ENCODE measurements at places on chromosomes 6 and 20. TPM values are rescaled to one million over a fixed set of nuclear protein-coding genes. Genes with fewer than 3 reads are reported as not detected.

DNA sequence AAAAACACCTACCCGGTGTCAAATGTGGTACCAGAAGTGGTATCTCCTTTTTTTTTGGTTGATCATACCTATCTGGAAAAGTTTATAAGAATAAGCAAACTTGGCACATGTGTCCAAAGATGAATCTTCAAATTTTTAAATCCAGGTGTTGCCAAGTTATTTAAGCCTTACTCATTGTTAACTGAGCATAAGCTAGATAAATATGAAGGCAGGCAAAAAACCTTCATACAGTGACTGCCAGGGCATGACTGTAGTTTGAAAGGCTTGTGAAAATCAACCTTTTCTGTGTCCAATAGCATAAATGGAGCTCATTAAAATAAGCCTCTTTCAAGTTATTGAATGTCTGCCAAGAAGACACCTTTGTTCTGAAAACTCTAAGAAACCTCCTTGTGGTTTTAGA, 699.2 kb downstream of the DOK5 start:
- DNase-seq, result no peak

Gene DYNLRB1
- total RNA-seq, result 65.9 TPM

DNA sequence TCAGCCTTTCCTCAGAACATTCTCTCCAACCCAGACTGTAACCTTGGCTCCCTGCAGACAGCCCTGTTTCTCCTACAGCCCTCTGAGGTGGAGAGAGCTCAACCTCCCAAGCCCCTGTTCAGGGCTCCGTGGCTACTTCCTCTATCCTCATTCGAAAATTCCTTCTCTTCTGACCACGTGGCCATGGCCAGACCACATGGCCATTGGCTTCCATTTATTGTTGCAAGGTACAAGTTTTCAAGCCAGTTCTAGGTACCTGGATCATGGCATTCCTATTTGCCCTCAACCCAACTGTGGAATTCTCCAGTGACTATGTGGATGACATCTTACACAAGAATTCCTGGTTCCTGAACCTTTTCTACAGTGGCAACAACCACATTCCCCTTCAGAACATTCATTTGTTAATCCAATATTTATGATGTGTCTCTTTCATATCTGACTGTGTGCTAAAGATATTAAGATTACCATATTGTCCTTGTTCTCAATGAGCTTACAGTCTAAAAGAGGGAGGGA, 161.9 kb downstream of the GMPR start:
- no peak for DNase-seq

DNA sequence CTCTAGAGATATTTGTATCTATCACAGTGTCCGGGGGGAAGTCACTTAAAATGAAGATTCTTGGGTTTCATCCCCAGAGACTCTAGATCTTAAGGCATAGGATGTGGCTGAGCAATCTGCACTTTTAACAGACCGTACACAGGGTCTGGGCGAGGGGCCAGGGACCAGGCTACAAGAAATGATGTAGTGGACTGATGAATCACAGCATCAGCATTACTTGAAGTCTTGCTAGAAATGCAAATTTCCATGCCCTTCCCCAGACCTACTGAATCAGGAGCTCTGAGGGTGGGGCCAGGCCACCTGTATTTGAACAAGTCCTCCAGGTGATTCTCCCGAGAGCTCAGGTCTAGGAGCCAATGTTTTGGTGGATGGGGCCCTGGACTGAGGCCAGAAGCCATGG, 168.4 kb downstream of the DOK5 start:
- no peak for DNase-seq

Gene NOTCH4
- total RNA-seq, result 4.0 TPM

GRCh38 chr6:28656715-28657114, 131.0 kb downstream of the GPX5 start:
- DNase-seq, result no peak

DNA sequence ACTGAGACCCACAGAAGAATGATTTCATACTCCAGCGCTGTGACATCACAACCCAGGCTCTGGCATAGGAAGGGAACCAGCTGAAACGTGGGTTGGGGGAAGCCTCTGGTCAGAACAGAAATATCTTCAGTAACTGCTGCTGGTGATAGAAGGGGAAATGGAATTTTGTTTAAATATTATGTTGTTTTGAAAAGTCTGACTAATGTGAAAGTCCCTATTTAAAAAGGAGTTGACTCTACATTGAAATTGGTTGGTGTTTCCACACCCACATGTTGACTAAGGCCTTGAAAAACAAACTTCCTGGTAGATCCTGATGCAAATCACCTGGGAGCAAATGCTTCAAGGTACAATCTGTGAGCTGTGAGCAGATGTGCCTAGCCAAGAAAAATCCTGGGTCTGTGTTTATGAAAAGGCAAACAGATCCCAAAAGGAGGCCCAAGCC, 24.5 kb upstream of the TCP11 start:
- DNase-seq, result no peak

Gene HSPA1L
- 1.2 TPM for total RNA-seq

DNA sequence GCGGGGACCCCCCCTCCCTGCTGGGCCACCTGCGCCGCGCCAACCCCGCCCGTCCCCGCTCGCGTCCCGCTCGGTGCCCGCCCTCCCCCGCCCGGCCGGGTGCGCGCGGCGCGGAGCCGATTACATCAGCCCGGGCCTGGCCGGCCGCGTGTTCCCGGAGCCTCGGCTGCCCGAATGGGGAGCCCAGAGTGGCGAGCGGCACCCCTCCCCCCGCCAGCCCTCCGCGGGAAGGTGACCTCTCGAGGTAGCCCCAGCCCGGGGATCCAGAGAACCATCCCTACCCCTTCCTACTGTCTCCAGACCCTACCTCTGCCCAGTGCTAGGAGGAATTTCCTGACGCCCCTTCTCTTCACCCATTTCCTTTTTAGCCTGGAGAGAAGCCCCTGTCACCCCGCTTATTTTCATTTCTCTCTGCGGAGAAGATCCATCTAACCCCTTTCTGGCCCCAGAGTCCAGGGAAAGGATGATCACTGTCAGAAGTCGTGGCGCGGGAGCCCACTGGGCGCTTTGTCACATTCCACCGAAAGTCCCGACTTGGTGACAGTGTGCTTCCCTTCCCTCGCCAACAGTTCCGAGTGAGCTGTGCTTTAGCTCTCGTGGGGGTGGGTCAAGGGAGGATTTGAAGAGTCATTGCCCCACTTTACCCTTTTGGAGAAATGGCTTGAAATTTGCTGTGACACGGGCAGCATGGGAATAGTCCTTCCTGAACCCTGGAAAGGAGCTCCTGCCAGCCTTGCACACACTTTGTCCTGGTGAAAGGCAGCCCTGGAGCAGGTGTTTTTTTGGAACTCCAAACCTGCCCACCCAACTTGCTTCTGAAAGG, 2.1 kb downstream of the VEGFA start:
- peak; percentile 67 for DNase-seq

DNA sequence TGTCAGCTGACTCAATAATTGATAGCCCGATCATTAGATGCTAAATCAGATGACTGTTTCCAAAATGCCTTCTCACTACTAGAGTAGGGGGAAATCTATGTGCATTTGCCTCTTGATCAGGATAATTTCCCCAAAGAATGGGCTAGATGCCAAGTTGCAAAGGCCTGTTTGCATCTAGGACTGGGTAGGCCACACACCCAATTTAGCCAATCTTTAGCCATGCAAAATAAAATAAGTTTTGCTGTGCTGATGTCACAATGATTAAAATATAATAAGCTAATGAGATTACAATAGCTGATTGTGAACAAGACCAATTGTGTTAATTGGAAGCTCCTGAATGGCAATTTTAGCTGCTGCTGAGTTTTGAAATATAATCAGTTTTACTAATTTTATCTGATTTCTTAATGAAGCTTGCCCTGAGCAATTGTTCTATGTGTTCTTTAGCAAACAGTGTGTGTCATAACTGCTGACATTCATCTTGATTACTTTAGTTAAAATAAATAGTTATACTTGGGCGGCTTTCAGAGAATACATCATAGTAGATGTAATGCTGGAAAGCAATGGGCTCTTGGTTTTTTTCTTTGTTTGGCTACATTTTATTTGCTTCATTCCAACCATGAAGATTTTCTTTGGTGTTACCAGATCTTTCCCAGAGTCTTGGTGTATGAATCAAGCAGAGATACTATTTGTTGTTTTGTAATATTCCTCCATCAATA, 973.2 kb upstream of the SLC35B3 start:
- DNase-seq, result no peak

Gene AIF1
- total RNA-seq, result 2.0 TPM

Gene SLC22A16
- not detected for total RNA-seq
